ENCODE measurements at places on chromosomes 3 and 15. TPM values are rescaled to one million over a fixed set of nuclear protein-coding genes. Genes with fewer than 3 reads are reported as not detected.

DNA sequence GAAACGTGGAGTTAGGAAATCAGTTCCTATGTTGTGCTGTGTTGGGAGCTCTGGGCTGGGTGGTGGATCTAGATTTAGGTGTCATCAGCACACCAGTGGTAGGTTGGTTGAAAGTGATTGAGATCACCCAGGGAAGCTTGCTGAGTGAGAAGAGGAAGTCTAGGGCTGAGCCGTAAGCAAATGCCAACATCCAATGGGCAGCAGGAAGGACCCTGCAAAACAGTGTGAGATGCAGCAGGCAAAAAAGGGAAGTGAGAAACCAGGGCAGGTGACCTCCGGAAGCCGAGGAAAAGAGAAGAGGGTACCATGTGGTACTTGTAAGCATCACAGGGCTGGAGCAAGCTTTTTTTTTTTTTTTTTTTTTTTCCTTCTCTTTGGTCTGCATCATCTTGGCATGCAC, 15.9 kb upstream of the COPG1 start:
- DNase-seq = no peak
- H3K27ac ChIP-seq = no peak overlapping the region
- no peaks in the 10 kb centered on the region for H3K27me3 ChIP-seq
- no peaks in the 10 kb centered on the region for H3K36me3 ChIP-seq

DNA sequence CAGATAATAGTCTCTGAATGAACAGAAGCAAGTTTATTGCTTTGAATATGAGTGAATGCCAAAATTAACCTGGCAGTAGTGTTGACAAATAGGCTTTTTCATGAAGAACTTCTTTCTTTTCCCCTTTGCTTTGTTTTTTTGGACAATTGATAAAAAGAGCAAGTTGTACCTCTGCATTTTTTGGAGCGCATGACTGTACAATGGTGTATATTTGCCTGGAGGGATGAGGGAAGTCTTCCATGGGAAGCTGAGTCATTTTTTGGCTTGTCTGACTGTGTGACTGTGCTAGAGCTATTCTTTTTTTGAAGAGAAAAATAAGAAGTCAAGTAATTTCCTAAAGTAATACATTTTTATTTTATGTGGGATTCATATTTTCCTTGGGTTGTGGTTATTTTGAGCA, 186.9 kb downstream of the KLHL25 start:
- no peaks in the 10 kb centered on the region for H3K4me1 ChIP-seq
- no peaks in the 10 kb centered on the region for H3K36me3 ChIP-seq
- H3K27me3 ChIP-seq = no peaks in the 10 kb centered on the region
- no peak overlapping the region for H3K27ac ChIP-seq
- no peak overlapping the region for H3K4me3 ChIP-seq
- no peak for DNase-seq

DNA sequence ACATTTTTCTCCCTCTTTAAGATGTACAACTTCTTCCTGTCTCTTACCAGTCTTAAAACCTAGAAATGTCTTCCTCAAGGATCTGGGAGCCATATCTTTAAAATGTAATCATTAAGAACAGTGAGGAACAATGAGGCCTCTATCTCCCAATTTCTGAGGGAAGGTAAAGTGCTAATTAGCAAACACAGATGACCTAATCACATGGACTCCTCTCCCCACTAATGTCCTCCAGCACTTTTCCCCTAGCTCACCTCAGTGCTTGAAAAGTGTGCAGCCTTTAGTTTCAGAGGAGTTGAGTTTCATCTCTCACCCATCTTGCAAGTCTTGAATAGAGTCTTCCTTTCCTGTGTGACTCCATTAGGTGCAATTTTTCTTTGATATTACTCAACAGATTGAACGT, 771.0 kb downstream of the PDCD6IP start:
- no peaks in the 10 kb centered on the region for H3K27me3 ChIP-seq
- no peak overlapping the region for H3K27ac ChIP-seq
- no peak for DNase-seq
- H3K36me3 ChIP-seq = no peaks in the 10 kb centered on the region

DNA sequence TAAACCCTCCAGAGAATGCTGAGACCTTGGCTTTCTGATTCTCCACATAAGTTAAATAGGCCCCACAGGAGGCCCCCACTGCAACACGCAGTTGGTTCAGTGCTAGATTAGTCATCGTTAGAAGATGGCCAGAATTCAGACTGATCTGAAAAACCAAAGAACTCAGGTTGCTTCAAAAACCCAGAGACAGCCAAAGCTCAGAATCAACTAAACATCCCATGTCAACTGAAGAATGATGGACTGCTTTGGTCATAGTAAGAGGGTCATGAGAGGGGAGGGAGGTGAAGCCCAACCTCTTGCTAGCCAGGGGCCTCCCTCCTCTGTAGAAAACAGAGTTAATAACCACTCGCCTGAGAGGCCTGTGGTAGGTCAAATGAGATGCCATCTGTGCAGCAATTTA, 93.1 kb downstream of the AKAP13 start:
- peaks cover 31% of the 10 kb centered on the region for H3K4me1 ChIP-seq
- H3K36me3 ChIP-seq = no peaks in the 10 kb centered on the region
- no peak overlapping the region for H3K27ac ChIP-seq
- H3K4me3 ChIP-seq = no peak overlapping the region
- no peaks in the 10 kb centered on the region for H3K27me3 ChIP-seq

DNA sequence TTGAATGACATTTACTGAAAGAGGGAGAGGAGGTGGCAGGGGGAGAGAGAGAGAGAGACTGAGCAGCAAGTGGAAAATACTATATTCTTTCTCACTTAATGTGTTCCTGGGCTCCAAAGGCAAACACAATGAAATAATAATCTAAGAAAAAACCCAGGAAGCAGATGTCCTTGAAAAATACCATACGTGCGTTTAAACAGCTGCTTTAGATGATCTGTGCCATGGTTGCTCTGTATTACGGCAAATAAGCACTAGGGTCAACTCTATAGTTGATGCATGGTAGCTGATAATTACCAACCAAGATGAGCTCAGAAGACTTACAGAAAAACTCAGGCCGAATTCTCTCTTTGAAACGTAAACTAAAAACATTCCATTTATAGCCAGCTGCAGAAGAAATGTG, 410.3 kb upstream of the TBL1XR1 start:
- no peak overlapping the region for H3K27ac ChIP-seq
- H3K4me3 ChIP-seq = no peak overlapping the region
- no peaks in the 10 kb centered on the region for H3K27me3 ChIP-seq
- H3K4me1 ChIP-seq = peaks cover 23% of the 10 kb centered on the region

Gene BTD
- 7.0 TPM for total RNA-seq

Gene MINAR1
- 0.38 TPM for total RNA-seq

Data from thymus (tissue), 14 donors.